ENCODE measurements at places on chromosomes 1 and 21.

GRCh38 chr1:225653463-225654276 is 747 bp upstream of the ENAH start:
- no peak for DNase-seq

DNA sequence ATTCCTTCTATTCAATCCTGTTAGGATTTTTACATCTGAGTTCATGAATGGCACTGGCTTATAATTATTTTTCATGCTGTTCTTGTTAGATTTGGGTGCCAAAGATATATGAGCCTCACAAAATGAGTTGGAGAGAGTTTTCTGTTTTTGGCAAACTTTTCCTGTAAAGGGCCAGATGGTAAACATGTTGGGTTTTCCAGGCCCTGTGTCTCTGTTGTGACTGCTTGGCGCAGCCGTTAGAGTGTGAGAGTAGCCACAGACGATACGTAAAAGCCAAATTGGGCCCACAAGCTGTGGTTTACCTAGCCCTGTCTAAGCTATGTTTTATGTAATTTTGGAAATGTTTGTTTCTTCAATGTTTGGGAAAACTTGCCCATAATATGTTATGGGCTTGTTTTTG is 15.6 kb upstream of the CA6 start:
- DNase-seq, result no peak

DNA sequence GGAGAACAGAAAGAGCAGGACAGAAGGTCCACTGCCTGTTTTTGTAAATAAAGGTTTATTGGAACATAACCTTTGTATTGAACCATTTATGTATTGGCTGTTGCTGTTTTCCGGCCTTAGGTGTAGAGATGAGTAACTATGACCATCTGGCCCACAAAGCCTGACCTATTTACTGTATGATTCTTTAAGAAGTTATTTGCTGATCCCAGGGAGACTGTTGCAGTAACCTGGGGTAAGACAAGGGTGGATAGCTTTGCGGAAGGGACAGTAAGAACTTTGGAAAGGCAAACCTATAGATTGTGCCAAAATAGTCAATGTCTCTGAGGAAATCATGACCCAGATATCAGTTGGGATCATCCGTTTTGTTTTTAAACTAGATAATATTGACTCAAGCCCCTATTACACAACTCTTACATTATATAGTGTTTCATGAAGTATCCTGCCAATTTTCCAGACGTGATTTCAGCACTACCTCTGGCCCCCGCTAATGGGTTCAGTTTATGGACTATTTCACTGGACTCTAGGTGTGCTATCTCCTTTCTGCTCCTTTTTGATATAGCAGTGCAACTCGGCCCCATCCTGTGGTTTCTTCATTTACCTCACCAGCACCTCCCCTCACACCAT is 20.8 kb upstream of the TLCD4 start:
- no peak for DNase-seq

DNA sequence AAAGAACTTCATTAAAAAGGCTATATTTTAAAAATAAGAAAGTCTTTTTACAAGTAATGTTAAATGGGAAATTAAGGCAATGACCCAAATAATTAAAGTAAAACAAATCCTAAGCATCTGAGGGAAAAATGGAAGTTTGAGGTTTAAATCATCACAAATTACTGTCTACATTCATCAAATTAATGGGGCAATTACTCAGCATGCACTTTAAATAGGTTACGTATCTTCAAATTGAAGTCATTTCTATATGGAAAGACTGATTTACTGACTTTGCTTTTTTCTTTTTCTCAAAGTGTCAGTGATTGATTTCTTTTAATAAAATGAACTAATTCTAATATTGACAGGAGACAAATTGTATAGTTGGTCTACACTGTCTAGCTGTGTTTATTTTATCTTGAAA is 1452.3 kb downstream of the NCAM2 start:
- no peak for DNase-seq

- no peak for DNase-seq
Observed at GRCh38 chr1:34389974-34390373, 213.3 kb downstream of the C1orf94 start.

DNA sequence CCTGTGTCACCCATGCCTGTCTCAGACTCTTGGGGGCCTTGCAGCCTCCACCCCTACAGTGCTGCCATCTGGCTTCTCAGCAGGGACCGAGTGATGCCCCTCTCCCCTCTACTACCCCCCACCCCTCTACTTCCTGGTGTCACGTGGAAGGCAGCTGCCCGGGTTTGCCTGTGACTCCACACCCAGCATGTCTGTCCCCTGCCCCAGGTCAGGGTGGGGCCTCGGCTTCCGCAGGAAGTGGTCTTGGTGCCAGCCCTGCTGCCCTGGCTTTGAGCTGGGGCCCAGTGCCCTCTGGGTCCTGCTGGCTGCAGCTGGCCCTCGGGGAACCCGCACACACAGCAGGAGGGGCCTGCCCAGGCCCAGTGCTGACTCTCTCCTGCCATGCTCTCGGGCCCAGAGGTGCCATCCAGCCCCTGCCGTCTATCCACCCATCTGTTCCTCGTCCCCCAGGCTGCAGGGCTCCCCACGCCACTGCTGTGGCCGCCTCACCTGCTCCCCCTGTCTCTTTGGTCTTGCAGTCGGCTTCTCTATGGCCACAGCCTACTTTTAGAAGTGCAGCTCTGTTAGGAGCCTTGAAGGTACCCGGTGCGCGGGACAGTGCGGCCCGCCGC is 24.0 kb downstream of the PLCH2 start:
- no peak for DNase-seq

DNA sequence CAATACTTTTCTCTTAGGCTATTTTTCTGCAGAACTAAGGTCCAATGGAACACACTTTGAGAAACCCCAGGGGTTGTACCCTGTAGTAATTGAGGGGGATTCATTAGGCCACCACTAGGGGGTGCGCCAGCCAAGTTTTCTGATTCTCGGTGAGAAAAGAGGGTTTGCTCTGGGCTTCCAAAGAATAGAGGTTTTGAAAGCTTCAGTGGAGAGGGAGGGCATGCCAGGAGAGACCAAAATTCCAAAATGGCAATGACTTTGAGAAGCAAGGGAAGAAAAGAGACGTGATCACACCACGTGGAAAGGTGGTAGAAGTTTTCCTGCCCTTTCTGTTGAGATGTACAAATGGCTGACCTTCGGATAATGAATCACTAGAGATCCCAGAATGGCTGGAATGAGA is 323.3 kb downstream of the RPS6KC1 start:
- DNase-seq, result no peak

DNA sequence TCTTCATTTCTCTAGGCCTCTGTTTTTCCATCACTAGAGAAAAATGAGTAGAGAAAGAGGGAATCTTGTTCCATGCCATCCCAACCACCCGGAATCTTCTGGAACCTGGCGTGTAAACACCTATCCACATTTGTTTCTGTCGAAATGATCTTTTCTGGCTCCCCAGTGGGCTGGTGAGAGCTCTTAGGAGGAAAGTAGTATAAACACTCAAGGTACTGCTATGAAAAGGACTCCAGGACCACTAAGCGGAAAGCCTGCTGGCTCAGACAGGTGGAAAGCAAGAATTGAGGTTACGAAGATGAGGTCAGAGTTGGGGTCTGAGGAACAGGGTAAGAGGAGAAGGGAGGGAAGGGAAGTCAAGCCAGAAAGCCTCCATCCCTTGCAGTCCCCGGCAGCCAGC is 90.8 kb downstream of the PLXNA2 start:
- DNase-seq, result no peak

GRCh38 chr1:11364170-11364569 is 91.2 kb downstream of the UBIAD1 start:
- DNase-seq, result no peak

DNA sequence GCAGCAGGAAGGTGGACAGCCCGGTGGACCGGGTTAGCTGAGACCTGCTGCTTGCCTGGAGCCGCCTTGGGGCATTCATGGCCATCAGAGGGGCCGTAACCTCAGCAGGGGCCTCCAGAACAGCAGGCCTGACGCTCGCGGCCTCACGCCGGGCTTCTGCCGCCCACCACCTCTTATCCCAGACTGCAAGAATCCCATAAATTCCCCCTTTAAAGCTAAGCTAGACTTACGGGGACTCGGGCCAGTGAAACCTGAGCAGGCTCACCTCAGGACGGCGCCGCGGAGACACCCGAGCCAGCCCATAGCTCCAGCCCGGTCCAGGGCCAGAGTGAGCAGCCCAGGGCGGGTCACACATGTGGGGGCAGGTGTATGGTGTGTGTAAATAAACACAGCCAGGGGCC is 132.3 kb downstream of the GLIS1 start:
- no peak for DNase-seq

GRCh38 chr1:52032124-52032784 is 1.4 kb downstream of the KTI12 start:
- no peak for DNase-seq

DNA sequence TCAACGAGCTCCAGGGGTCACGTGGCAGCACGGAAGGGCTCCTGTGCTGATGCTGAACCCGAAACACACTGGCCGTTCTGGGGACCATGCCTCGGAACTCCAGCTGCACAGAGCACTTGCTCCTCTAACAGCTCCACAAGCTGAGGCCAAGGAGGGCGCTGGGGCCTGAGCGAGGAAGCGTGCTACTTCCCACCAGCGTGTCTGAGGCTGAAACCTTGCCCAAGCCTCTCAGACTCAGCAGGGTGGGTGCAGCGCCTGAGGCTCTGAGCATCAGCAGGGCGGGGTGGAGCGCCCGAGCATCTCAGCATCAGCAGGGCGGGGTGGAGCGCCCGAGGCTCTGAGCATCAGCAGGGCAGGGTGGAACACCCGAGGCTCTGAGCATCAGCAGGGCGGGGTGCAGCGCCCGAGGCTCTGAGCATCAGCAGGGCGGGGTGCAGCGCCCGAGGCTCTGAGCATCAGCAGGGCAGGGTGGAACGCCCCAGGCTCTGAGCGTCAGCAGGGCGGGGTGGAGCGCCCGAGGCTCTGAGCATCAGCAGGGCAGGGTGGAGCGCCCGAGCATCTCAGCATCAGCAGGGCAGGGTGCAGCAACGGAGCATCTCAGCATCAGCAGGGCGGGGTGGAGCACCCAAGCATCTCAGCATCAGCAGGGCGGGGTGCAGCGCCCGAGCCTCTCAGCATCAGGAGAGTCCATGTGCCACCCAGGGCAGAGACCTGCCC is 9.6 kb downstream of the WRAP73 start:
- no peak for DNase-seq

- no peak for DNase-seq
Observed at GRCh38 chr1:205700865-205701401, 20.6 kb upstream of the SLC45A3 start.

DNA sequence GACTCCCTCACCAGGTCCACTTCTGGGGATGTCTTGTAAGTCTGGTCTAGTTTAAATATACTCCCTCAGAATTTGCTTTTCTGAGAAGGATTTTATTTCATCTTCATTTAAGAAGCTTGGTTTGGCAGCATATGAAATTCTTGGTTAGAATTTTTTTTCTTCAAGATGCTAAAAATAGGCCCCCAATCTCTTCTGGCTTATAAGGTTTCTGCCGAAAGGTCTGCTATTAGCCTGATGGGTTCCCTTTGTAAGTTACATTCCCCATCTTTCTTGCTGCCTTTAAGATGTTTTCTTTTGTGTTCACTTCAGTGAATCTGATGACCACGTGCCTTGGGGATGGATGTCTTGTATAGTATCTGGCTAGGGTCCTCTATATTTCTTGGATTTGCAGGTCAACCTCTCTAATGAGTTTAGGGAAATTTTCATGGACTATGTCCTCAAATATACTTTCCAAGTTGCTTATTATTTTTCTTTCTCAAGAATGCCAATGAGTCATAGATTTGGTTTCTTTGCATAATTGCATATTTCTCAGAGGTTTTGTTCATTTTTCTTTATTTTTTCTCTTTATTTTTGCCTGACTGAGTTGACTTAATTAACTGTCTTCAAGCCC is 19.4 kb downstream of the TCP10L start:
- no peak for DNase-seq

DNA sequence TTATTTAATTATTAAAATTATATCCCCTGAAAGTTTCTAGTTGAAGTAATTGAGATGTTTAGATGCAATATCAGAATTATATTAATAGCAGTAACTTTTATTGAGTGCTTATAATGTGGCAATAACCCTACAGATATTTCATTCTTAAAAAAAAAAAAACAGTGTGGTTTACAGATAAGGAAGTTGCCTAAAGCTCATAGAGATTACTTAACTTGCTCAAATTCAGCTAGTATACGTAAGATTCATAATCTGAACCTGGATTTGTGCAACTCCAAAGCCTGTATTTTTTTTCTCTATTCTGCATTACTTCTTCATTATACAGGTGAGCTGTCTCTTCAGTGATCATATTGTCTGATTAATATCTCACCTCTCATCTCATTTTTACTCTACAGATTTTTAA is 156.0 kb upstream of the PTBP2 start:
- no peak for DNase-seq

DNA sequence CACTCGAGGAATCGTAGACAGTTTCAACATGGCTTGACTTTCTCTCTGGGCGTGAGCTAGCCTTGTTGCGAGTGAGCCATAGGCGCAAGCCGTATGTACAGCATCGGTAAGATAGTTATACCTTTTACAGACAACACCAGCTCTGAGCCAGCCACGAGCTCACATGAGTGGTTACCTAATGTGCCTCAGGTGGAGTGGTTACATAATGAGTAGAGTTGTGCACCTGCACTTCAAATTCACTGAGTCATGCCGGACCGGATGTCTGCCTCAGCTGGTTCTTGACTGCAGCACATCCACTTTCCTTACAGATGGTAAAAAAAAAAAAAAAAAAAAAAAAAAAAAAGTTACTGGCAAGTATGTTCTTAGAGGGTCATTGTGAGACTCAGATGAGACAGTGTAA is 360.4 kb upstream of the NR5A2 start:
- DNase-seq, result no peak

GRCh38 chr1:200082329-200082728 is 54.8 kb downstream of the NR5A2 start:
- no peak for DNase-seq

GRCh38 chr21:29711236-29711635 is 228.6 kb downstream of the GRIK1 start:
- DNase-seq, result no peak

GRCh38 chr1:114181356-114181755 is 27.7 kb upstream of the SYT6 start:
- DNase-seq, result no peak

- no peak for DNase-seq
Observed at GRCh38 chr1:202005958-202006357, 4.4 kb upstream of the ELF3 start.

DNA sequence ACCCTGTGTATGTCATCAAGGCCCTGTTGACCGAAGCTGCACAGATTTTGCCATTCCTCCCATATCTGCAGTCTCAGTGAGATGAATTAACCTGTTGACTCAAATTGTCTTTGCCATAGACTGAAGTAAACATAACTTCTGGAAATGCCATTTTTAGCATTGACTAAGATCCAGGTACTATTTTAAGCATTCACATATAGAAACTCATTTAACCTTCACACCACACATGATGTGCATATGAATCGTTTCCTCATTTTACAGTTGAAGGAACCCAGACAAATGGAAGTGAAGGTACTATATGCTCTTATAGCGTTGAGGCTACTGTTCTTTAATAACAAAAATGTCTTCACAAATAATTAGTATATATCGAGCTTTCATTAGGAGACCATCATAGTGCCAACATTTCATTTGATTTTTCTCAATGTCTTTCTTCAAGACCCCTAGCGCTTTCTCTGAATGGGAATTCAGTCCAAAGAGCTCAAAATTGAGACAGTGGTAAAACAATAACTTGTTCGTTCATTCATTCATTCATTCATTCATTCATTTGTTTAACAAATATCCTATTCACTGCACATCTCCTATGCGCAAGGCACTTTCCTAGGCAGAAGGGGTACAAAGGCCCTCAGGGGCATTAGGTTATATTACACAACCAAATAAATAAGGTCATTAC is 444.7 kb downstream of the ADGRL2 start:
- no peak for DNase-seq

All from effector memory CD4-positive, alpha-beta T cell (primary cell).